ENCODE measurements at places on chromosomes 3 and 15.

GRCh38 chr3:99901200-99901926, 83.7 kb downstream of the CMSS1 start:
- DNase-seq: no peak

DNA sequence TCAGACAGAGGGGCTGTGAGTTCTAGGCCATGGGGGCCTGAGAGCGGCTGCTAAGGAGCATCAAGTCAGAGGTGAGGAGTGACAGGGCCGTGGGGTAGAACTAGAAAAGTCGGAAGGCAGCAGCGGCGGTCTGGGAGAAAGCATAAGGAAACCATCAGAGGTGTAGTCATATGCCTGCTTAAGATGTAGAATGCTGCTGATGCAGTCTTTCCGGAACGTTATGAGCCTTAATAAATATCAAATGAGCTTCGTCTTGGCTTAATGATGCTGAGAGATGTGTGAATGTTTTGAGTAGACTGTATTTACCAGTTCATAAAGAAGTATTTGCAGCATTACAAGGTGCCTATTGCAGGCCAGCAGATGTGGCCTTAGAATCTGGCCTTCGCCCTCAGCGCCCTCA, 15.2 kb downstream of the ATG7 start:
- DNase-seq: no peak

DNA sequence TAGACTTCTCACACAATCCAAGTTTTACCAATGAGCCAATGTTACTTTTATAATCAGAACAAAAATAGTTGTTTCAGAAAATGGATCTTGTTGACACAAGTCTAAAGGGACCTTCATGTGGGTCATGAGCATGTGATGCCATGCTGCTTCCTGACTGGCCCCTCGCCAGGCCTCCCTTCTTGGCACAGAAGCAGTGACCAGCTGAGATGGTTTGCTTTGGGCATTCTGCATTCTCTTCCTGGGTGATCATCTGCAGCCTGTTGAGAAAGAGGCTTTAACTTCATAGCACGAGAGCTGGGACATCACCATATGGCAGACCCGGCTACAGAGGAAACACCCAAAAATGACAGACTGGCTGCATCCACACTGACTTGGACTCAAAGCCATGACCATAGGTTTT, 45.7 kb downstream of the TGM4 start:
- DNase-seq: no peak

DNA sequence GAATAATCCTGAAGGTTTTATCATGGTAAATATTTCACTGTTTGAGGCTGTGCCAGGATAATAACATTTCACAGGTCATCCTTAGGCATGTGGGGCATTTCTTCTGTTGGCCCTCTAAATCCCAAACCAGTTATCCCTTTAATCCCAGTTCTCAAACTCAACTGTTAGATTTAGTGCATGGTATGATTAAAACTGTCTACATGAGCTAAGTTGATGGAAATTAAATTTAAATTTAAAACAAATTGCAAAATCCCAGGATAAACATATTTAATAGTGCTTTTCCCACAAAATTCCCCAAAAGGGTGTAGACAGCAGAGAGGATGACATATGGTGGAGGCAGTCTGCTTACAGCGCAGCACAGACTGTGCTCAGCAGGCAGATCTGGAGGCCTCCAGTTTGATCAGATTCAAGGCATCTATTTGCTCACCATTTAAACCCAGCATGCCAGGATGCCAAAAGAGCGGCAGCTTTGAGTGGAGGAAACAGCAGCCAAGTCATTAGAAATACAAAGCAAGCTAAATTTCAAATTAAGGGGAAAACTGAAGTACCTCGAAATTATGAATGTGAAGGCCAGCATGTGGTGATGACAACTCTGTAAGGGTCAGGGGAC, 325.8 kb downstream of the KCNH8 start:
- DNase-seq: no peak

DNA sequence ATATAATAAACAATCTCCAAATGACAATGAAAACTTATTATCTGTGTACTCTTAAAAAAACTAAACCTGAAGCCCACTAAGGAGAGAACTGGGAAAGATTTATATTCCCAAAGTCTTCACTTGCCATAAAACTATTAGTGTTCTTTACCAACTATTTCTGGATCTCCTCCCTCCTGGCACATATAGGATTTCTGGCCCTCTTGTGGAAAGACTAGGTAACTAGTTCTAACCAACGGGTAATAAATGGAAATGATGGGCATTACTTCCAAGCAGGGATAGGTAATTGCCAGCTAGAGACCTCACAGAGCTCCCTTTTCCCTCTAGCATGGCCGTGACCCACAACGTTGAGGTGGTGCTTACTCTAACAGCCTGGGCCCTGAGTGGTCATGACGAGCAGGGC, 110.1 kb downstream of the DNAH12 start:
- no peak for DNase-seq

GRCh38 chr15:91983729-91984340, 130.3 kb downstream of the SLCO3A1 start:
- no peak for DNase-seq

DNA sequence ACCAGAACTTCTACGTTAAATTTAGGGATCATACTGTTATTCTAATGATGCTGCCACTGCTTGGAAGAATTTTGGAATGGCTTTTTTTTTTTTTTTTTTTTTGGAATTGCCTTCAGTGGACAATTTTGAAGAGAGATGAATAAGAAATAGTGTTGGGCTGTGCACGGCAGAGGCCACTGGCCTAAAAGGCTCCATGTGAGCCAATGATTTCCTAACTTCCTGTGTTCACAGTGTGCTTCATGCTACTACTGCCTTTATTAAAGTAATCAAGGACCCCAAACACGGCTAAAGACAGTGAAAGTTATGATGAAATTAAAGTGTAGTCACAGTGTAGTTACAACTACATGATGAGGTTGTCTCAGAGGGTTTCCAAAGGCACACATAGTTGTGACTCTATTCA, 100.8 kb upstream of the TNFAIP8L3 start:
- DNase-seq: no peak

DNA sequence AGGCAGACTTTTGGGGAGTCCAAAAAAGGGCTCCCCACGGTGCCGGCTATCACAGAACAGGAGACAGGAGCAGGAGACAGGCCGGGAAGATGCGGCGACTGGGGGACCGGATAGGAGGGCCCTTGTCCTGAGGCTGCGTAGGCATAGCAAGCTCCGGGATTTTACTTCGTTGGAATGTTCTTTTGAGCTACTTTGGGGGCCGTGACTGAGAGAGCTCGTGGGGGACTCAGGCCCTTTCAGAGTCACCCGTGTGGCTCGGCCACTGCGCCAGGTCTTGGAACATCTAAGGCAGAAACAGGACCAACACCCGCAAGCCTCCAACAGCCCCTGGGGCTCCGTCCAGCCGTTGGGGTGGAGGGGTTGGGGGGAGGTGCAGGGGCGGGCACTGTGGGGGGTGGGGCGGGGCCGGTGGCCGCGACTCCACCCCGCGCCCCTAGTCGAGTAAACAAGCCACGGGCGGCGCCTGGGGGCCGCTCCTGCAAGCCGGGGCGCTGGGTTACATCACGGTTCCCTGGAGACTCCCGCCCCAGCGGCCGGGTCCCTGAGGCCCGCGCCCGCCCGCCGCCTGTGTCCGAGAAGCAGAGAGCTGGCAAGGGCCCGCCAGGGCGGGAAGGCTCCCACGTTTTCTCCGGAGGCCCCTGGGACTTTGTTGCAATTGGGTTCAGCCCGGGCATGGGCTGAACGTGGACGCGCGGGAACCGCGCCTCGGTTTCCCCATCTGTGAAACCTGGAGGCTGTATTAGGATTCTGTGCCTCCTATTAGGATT, 23.3 kb upstream of the C15orf39 start:
- no peak for DNase-seq

DNA sequence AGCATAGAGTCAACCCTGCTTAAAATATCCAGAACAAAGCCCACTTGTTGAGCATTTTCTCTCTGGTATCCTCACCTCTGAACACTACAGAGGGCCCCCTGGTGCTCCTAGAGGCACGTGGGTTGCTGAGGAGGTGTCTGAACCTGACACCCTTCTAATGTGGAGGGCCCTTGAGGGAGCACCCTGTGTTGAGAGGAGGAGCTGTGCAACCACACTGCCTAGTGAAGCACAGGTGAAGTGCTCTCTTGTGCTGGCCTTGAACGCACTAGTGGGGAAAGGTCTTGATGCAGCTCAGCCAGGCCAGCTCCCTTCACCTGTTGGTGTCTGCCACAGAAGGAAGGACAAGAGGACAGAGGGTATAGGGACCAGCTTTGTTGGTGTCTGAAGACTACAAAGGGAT, 51.9 kb downstream of the CCK start:
- no peak for DNase-seq

DNA sequence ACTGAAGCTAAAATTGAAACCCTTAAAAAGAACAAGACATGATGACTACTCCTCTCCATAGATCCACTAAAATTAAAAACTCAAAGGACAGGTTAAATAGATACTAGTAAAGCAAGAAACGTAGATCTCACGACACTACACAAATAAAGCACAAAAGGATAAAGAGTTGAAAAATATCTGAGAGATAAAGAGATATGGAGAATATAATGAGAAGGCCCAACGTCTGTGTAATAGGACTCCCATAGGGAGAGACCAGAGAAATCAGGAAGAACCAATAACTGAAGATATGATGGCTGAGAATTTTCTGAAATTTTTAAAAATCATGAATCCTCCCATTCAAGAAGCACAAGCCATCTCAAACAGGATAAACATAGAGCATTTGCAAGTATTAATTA, 45.6 kb upstream of the PRICKLE2 start:
- DNase-seq: no peak

DNA sequence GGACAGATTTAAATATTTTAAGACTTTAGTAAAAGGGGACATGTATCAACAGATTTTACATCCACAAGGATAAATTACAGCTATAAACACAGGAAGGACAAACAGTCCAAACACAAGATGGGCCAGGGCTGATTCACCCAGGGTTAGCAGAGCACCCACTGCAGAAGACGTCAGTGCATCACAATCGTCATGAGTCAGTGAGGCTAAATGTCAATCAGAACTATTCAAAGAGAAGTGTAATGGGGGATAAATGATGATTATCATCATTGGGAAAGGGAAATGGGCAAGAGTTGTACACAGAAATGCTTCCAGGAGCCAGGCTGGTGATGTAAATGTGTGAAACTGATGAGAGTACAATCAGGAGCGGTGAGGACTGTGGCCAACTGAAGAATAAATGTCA, 226.8 kb downstream of the PLCL2 start:
- DNase-seq: no peak

- no peak for DNase-seq
These were observed 1102.6 kb upstream of the EPHA6 start for GRCh38 chr3:95711789-95712188.

- DNase-seq: no peak
These were observed 231.3 kb upstream of the KCNMB2 start for GRCh38 chr3:178304758-178305467.

GRCh38 chr3:79361748-79362378, 405.9 kb downstream of the ROBO1 start:
- DNase-seq: peak; percentile 2
